ENCODE measurements at places on chromosomes 12 and 14.

DNA sequence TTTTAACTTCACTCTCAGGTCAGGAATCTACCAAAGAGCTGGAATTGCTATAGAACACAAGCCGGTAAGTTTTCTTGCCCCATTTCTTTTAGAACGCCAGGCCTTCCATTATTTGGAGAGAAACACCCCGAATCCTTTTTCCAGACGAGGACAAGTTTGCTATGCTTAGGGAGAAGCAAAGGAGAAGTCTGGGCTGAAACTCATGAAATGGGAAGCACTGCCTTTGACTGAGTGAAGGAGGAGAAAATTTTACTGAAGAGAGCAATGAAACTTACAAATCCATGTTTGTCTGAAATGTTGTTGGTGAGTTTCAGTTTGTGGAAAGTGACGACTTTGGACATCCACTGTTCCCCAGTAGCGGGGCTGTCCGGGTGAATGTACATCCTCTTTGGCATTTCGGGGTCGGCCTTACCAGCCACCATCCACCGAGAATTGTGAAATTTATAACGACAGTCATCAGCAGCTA, 3.3 kb downstream of the TBX3 start:
- DNase-seq, result no peak

DNA sequence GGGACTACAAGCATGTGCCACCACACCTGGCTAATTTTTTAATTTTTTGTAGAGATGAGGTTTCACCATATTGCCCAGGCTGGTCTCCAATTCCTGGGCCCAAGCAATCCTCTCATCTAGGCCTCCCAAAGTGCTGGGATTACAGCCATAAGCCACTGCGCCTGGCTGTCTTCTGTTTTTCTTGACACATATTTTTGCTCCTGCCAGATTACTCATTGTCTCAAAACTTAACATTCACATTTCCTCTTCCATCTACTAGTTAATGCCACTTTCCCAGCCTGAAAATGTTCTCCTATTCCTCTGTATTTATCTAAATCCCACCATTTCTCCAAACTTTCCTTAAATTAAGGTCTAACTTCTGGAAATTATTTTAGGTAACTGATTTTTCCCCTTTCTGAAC, 36.2 kb upstream of the KCNH3 start:
- DNase-seq, result no peak

- DNase-seq, result no peak
Measured at GRCh38 chr12:124492879-124493808, 74.3 kb downstream of the NCOR2 start.

DNA sequence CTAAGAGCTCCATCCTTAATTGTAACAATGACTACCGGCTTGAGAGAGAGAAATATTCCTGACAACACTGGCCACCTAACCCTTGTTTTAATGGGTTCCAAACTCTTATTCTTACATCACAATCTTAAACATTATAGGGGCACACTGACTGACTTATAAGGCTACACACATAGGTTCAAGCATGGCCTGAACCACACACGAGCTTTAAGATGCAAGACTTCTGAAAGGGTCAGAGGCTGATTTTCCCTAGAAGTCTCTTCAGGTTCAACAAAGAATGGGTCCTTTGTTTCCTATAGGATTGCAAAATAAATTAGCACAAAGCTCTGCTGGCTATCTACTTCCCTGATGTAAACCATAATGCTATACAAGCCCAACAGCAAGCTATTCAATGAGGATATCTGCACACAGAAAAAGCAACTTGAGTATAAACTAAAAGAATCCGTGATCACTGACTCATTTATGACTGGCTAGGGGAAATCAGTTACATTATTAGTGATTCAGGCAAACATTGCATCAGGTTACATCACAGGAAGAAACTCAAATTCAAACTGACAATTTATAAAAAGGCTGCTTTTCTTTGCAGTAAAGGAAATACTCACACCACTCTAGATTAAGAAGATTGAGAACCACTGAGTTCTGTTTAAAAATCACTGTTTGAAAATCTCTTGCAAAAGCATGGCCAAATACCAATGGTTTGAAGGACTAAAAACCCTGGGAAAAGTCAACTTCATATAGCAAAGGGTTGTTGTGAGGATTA, 8.5 kb downstream of the BTG1 start:
- DNase-seq, result peak; percentile 85

DNA sequence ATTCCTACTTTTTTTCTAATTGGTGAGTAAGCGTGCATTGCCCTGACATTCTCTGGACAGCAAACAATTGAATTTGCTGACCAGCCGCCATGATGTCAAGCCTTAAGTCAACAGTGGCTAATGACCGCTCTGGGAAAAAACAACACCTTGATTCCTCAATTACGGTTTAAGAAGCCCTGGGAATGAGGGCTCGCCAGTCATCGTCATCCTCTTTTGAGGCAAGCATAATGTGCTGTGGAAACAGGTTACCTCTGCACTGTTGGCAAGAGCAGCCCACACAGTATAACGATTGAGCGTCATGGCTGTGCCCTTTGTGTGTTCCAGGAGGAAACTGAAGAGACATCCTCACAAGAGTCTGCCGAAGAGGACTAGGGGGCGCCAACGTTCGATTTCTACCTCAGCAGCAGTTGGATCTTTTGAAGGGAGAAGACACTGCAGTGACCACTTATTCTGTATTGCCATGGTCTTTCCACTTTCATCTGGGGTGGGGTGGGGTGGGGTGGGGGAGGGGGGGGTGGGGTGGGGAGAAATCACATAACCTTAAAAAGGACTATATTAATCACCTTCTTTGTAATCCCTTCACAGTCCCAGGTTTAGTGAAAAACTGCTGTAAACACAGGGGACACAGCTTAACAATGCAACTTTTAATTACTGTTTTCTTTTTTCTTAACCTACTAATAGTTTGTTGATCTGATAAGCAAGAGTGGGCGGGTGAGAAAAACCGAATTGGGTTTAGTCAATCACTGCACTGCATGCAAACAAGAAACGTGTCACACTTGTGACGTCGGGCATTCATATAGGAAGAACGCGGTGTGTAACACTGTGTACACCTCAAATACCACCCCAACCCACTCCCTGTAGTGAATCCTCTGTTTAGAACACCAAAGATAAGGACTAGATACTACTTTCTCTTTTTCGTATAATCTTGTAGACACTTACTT, 138.9 kb downstream of the HMGA2 start:
- peak; percentile 2 for DNase-seq

DNA sequence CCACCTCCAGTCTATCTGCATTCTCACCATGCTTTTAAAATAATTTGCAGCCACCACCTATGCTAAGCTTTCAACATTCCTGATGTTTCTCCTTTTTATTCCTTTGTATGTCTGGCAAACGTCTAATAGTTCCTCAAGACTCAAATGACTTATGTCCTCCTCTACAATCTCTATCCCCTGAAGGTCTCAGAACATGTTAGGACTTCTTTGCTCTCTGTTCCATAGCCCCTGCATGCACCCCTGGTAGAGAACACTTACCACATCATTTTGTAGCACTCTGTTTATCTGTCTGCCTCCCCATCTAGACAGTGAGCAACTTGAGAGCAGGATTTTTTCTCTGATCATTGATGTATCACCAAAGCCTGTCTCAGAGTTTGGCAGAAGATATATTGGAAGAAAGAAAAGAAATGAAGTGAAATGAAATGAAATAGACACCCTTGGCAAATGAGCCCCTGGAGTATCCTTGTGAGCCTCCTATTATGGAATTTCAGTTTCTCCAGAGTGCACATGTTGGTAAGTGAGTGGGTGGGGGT, 1231.2 kb upstream of the FLRT2 start:
- DNase-seq, result no peak

GRCh38 chr12:117090816-117091711, 8.2 kb downstream of the TESC start:
- DNase-seq, result no peak

- DNase-seq, result no peak
Measured at GRCh38 chr12:84757978-84758377, 154.6 kb downstream of the SLC6A15 start.

DNA sequence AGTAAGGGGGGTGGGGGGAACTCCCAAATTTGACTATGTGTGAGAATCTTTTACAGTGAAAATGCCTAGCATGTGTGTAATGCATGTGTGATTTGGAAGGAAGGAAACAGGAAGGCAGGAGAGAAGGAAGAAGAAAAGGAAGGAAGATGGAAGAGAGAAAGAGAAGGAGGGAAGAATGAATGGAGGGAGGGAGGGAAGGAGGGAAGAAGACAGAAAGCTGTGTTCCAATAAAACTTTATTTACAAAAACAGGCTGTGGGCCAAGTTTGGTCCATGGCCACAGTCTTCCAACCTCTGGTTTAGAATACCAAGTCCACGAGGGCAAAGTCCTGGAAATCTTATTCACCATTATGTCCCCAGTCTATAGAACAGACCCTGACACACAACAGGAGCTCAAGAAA, 278.9 kb downstream of the KSR2 start:
- no peak for DNase-seq

- DNase-seq, result no peak
Measured at GRCh38 chr14:73325630-73326299, 88.5 kb downstream of the PAPLN start.

DNA sequence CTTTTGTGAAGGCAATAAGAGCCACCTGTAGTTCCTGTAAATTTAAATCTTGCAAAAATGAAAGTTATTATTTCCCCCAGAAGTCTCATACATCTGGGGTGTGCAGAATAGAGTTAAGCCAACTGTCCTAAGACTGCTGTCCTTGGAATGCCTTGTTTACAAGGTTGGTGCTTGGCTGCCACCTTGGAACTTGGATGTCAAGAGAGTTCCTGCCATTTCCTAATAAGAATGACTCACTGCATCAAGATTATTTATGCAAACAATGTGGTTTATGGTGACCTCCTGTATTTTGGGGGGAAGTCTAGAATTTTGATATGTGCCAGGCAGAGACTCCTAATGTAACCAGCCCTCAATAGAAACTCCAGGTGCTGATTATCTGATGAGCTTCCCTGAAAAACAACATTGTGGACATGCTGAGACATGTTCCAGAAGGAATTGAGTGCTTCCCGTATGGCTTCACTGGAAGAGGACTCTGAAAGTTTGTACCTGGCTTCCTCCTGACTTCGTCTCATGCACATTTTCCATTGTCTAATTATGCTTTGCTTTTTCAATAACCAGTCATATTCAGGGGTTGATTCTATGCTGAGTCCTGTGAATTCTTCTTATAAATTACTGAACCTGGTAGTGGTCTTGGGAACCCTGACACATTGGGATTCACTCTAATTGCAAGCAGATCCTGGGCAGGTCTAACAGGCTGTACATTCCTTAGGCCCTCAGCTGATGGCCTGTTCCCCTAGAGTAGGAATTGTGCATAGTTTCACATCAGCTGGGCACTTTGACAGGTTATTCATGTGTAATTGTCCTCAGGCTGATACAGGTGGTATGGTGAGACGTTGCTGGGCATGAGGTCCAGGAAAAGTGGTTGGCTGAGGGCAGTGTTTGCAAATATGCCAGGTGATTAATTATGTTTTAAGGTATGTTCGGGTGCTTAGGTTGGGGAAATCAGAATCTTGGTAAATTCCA, 1370.7 kb upstream of the TMEM132C start:
- no peak for DNase-seq

DNA sequence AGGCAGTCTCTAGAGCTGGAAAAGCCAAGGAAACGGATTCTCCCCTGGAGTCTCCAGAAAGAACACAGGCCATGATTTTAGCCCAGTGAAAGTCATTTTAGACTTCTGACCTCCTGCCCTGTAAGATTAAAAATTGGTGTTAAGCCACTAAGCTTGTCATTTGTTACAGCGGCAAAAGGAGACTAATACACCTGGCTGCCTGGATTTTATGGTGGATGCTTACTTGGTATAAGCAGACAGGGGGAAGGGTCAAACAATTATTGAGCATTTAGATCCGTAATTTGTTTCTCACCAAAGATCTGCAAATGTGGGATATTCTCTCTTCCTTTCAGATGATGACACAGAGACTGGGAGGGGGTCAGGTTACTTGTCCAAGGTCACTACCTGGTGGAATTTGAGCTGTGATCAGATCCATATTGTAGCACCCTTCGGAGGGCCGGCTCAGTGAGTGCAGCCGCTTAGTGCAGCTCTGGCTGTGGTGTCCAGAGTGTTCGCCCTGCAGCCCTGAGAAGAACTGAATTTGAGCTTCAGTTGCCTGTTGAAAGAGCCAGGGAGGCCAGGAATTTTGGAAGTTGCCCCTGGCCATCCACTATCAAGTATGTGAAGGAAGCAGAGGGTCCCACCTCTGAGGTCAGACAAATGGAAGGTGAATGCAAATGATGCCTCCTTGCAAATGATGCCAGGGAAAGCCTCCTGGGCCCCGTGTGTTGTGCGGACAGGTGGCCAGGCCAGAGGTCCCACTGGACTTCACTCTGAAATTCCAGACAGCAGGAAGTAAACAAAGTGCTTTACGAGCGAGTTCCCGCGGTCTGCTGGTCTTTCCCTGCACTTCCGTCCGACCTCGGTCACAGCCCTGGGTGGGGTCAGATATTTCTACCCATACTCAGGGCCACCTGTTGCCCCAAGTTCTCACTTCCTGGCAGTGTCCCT, 15.1 kb downstream of the GLRX5 start:
- DNase-seq, result no peak

GRCh38 chr14:33081259-33081658, 142.6 kb downstream of the NPAS3 start:
- DNase-seq, result no peak

GRCh38 chr14:47226877-47227520, 448.4 kb downstream of the MDGA2 start:
- DNase-seq, result no peak

DNA sequence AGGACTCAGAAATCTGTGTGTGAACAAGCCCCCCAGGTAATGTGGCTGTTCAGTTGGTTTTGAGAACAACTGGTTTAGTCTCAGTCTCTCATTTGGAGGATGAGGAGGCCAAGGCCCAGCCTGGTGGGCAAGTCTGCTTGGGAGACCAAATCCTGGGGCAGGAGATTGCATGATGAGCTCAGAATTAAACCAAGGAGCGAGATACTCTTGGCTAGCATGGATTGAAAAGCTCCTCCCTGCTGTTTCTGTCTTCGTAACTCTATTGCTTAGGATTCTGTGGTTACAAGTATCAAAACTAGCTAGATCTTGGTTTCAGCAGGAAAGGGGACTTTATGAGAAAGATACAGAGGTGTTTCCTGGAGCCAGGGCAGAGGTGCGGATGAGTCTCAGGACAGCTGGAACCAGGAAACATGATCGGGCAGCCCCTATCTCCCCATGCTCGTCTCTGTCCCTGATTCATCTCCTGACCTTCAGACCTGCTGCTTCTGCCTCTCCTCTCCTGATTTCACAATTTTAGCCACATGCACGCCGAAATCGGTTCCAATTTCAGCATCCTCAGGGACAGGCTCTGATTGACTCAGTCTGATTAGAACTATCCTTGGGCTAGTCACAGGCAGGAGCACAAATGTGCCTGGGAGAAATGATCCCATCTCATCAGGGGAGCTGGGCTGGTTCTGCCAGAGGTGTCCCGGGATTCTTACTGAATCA, 40.2 kb upstream of the RIN3 start:
- no peak for DNase-seq

- DNase-seq, result no peak
Measured at GRCh38 chr14:100862277-100862676, 36.4 kb downstream of the MEG3 start.
